ENCODE measurements at places on chromosomes 16 and 17. TPM values are rescaled to one million over a fixed set of nuclear protein-coding genes. Genes with fewer than 3 reads are reported as not detected.
A peak's percentile ranks its signal among the peaks of the same experiment; 100 is the strongest.

- H3K27me3 ChIP-seq, result peaks cover 12% of the 10 kb centered on the region
- DNase-seq, result peak; percentile 83
- no peak overlapping the region for H3K4me3 ChIP-seq
- peaks cover 33% of the 10 kb centered on the region for H3K36me3 ChIP-seq
- no peak overlapping the region for H3K27ac ChIP-seq
Observed at GRCh38 chr16:89909777-89910716, 8.6 kb upstream of the MC1R start.

GRCh38 chr16:88735121-88735520 is 28.8 kb downstream of the CTU2 start:
- peaks cover 5% of the 10 kb centered on the region for H3K36me3 ChIP-seq
- H3K4me1 ChIP-seq, result no peaks in the 10 kb centered on the region
- H3K4me3 ChIP-seq, result peak overlapping the region; percentile 37
- no peak overlapping the region for H3K27ac ChIP-seq

- no peak overlapping the region for H3K4me3 ChIP-seq
- H3K36me3 ChIP-seq, result peaks cover 3% of the 10 kb centered on the region
- H3K27ac ChIP-seq, result no peak overlapping the region
- peaks cover 30% of the 10 kb centered on the region for H3K27me3 ChIP-seq
- H3K4me1 ChIP-seq, result peaks cover 4% of the 10 kb centered on the region
- DNase-seq, result no peak
Observed at GRCh38 chr17:80474231-80474960, 2.0 kb downstream of the NPTX1 start.

GRCh38 chr17:82346342-82347300 is 12.4 kb upstream of the TEX19 start:
- peak overlapping the region; percentile 2 for H3K4me3 ChIP-seq
- DNase-seq, result no peak
- H3K36me3 ChIP-seq, result no peaks in the 10 kb centered on the region
- H3K27me3 ChIP-seq, result peaks cover 6% of the 10 kb centered on the region
- peak overlapping the region; percentile 32 for H3K27ac ChIP-seq

DNA sequence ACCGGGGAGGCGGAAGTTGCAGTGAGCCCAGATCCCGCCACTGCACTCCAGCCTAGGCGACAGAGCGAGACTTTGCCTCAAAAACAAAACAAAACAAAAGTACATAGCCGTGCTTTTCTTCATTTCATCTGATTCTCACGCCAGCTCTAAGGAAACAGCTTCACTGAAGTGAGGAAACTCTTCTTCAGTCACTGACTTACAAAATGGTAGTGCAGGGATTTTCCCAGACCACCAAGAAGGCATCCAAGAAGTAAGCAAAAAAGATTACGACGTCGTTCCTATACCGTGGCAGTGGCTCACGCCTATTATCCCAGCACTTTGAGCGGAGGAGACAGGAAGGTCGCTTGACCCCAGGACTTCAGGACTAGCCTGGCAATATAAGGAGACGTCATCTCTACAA is 40.4 kb upstream of the SLFN13 start:
- H3K4me3 ChIP-seq, result no peak overlapping the region
- no peak for DNase-seq
- H3K27me3 ChIP-seq, result peaks cover 22% of the 10 kb centered on the region

- DNase-seq, result no peak
- H3K27ac ChIP-seq, result no peak overlapping the region
- H3K4me1 ChIP-seq, result no peaks in the 10 kb centered on the region
- H3K27me3 ChIP-seq, result peaks cover 6% of the 10 kb centered on the region
- H3K36me3 ChIP-seq, result no peaks in the 10 kb centered on the region
- H3K4me3 ChIP-seq, result no peak overlapping the region
Observed at GRCh38 chr17:17387017-17387497, 83.9 kb downstream of the NT5M start.

DNA sequence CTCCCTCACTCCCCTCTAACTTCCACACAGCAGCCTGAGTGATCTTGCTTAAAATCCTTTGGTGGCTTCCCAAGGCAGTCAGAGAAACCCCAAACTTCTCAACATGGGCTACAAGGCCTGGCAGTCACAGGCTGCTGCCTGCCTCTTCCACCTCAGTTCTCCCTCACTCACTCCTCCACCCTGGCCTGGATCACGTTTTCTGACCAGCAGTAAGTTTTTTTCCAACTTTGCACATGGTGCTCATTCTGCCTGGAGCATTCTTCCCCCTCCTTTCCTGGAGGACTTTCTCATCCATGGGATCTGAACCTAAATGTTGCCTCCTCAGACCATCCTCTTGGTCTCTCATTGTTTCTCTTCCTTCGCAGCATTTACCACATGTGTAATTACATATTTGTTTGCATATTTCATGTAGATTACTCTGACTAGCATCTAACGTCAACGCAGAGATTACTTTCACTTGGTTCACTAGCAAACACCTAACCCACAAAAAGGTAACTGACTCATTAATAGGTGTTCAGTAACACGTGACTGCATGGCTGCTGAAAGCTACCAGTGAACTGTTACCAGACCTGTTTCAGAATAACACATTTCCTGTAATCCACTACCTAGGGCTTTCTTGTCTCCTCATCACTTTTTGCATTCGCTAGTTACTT is 17.1 kb downstream of the GNA13 start:
- H3K4me3 ChIP-seq, result no peak overlapping the region
- no peak overlapping the region for H3K27ac ChIP-seq

The MYH13 gene
- total RNA-seq, result 0.05 TPM

The HS3ST3B1 gene
- 8.5 TPM for total RNA-seq

DNA sequence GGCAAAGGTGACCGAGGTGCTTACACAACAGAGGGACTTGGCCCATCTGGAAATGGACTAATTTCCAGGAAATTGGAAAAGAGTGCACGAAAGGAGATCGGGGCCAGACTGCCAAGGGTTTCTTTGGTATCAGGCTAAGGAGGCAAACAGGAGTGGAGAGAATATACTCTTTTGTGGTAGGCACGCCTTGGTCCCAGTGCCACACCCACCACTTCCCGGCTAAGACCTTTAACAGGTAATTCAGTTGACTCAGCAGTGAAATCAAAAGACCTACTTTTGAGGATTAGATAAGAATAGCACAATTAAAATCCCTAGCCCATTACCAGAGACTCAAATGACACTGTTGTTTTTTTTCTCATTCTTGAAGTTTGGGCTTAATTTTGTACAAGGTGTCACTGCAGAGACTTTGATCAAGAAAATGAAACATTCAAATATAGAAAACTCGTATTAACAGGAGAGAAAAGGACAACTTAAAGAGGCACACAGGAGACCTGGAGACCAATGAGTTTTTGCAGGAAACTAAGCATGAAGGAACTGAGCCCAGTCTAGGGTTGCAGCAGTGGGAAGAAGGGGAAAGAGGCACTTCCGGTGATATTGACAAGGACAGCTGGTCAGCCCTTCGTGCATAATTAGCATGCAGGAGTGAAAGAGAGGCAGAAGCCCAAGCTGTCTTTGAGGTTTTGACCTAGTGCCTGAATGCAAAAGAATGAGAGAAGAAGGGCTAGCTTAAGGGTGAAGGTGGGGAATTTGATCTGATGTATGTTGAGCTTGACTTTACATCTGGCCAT is 265.5 kb upstream of the CCL2 start:
- no peak overlapping the region for H3K27ac ChIP-seq
- H3K4me3 ChIP-seq, result no peak overlapping the region
- no peaks in the 10 kb centered on the region for H3K36me3 ChIP-seq
- DNase-seq, result no peak
- H3K4me1 ChIP-seq, result peaks cover 4% of the 10 kb centered on the region
- no peaks in the 10 kb centered on the region for H3K27me3 ChIP-seq

DNA sequence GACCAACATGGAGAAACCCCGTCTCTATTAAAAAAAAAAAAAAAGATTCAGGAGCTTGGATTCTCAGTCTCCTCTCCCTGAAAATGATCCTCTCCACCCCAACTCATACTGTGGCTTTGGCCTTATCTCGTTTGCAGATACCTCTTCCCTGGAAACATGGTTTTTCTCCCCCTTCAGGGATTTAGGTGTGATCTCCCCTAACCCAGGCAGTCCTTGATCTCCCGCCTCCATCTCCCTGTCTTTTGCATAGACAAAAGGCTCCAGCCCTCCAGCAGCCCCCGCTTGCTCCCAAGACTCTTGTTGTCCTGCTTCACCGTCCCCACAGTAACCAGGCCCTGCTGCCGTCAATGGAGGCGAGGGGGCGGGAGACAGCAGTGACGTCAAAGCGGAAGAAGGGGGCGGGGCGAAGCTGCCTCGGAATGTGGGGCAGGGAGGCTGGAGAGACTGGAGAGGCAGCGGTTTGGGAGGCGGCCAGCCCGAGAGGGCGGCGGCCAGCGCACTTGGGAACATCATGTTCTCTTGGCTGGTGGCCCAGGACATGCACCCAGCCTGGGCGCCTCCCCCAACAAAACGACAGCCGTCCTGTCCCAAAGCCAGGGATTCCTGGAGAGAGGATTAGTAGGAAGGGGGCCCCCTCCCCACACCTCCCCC is 1.9 kb upstream of the PER1 start:
- H3K36me3 ChIP-seq, result peaks cover 4% of the 10 kb centered on the region
- peak; percentile 95 for DNase-seq
- peak overlapping the region; percentile 86 for H3K4me3 ChIP-seq
- H3K27ac ChIP-seq, result peak overlapping the region; percentile 98

The WFIKKN1 gene
- total RNA-seq, result 0.44 TPM

- no peaks in the 10 kb centered on the region for H3K36me3 ChIP-seq
- DNase-seq, result no peak
- no peak overlapping the region for H3K4me3 ChIP-seq
- H3K27ac ChIP-seq, result no peak overlapping the region
- H3K4me1 ChIP-seq, result no peaks in the 10 kb centered on the region
- peaks cover 27% of the 10 kb centered on the region for H3K27me3 ChIP-seq
Observed at GRCh38 chr16:709566-710499, 4.2 kb upstream of the FBXL16 start.

The MATCAP1 gene
- total RNA-seq, result 88.8 TPM

GRCh38 chr16:80931801-80932707 is 74.6 kb downstream of the CMC2 start:
- H3K4me3 ChIP-seq, result peak overlapping the region; percentile 86
- DNase-seq, result peak; percentile 60
- no peaks in the 10 kb centered on the region for H3K36me3 ChIP-seq
- H3K4me1 ChIP-seq, result peaks cover 10% of the 10 kb centered on the region

The YBX2 gene
- 14.6 TPM for total RNA-seq

The APOBR gene
- 6.8 TPM for total RNA-seq

The GRAP gene
- total RNA-seq, result 50.2 TPM

- H3K4me1 ChIP-seq, result no peaks in the 10 kb centered on the region
- H3K27ac ChIP-seq, result no peak overlapping the region
- DNase-seq, result peak; percentile 75
- H3K36me3 ChIP-seq, result peaks cover 16% of the 10 kb centered on the region
- no peak overlapping the region for H3K4me3 ChIP-seq
Observed at GRCh38 chr16:117379-118365, 20.8 kb downstream of the NPRL3 start.

- H3K27me3 ChIP-seq, result peaks cover 1% of the 10 kb centered on the region
- no peak overlapping the region for H3K27ac ChIP-seq
- H3K4me3 ChIP-seq, result no peak overlapping the region
- H3K4me1 ChIP-seq, result no peaks in the 10 kb centered on the region
- no peak for DNase-seq
- H3K36me3 ChIP-seq, result no peaks in the 10 kb centered on the region
Observed at GRCh38 chr16:13378151-13378550, 476.8 kb downstream of the SHISA9 start.

- peaks cover 18% of the 10 kb centered on the region for H3K36me3 ChIP-seq
- H3K4me3 ChIP-seq, result peak overlapping the region; percentile 77
- DNase-seq, result no peak
- H3K27ac ChIP-seq, result no peak overlapping the region
Observed at GRCh38 chr16:8929086-8929748, 34.5 kb downstream of the USP7 start.

The SP6 gene
- total RNA-seq, result 30.7 TPM

DNA sequence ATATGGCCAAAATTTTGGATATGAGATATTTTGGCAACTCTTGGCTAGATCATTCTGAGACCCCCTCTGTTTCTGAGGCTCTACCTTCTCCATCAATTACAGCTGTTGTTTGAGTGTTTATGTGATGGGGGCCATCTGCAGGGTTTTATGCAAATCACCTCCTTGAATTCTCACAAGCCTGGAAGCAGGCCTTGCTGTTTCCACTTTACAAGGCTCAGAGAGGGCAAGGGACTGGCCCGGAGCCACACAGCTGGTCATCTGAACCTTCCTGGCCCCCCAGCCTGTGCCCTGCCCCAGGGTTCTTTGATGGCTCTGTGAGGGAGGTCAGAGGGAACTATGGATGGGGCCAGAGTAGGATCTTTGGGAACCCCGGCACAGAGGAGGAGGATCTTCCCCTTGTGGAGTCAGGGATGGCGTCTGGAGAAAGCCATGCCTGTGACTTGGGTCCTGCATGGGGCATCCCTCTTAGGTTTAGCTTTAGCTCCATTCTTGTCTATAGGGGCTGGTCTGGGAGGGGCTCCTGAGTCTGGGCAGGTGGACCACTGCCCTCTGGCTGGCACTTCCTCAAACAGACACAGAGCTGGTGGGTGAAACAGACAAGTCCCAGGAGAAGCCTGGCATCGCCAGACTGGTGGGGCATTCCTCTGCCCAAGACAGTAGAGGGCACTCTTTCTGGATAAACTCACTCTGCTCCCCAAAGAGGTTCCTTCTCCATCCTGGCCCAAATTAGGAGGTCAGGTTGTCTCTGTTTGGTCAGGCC is 26.2 kb downstream of the IL21R start:
- H3K27me3 ChIP-seq, result no peaks in the 10 kb centered on the region
- no peak overlapping the region for H3K27ac ChIP-seq
- H3K4me3 ChIP-seq, result no peak overlapping the region
- peak; percentile 1 for DNase-seq
- no peaks in the 10 kb centered on the region for H3K36me3 ChIP-seq

All from endothelial cell (in vitro differentiated cells).